AG04449 (cell line): ENCODE measurements at places on chromosomes 16 and 17.

- DNase-seq, result no peak
Measured at GRCh38 chr17:49565948-49566491, 9.7 kb upstream of the NXPH3 start.

DNA sequence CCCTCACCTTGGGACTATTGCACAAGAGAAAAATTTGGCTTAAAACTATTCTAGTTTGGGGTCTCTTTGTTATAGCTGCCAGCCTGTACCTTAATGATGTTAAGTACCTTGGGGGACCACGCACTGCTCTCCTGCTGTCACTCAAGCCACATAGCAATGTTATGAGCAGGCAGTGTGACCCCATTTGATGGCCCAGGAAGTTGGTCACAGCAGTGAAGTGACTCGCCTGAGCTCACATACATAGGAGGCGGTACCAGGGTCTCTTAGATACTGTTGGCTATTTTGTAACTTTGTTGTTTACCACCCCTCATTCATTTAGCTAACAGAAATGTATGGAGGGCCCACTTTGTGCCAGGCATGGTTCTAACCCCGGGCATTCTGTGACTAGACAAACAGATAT, 16.4 kb downstream of the KCNG4 start:
- DNase-seq, result no peak

GRCh38 chr16:84917492-84917891, 93.8 kb downstream of the ZDHHC7 start:
- no peak for DNase-seq

DNA sequence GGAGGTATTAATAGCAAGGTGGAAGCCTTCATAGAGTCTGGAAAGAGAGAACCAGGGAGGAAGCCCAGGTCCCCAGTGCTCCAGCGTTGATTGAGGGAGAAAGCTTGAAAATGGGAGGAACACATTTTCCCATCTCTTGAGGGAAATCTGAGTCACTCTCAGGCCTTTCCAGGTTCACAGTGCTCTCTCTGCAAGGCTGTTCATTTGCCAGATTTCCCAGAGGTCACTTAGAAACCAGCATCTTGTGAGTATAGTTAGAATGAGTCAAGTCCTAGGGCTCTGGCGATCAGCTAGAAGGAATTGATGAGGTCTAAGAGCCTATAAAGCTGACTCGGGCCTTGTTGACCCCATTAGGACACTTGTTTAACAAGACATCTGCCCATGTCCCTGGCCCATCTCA, 17.7 kb upstream of the ZNF594 start:
- DNase-seq, result no peak

- DNase-seq, result no peak
Measured at GRCh38 chr17:64398320-64398719, 7.7 kb upstream of the PECAM1 start.

- DNase-seq, result no peak
Measured at GRCh38 chr17:59121901-59122480, 15.3 kb upstream of the TRIM37 start.

GRCh38 chr17:3318336-3318735, 20.2 kb upstream of the OR3A1 start:
- DNase-seq, result no peak

- no peak for DNase-seq
Measured at GRCh38 chr17:29713626-29714025, 90.9 kb upstream of the CORO6 start.

- DNase-seq, result no peak
Measured at GRCh38 chr16:54506741-54507500, 220.3 kb upstream of the IRX3 start.

GRCh38 chr17:1122533-1123392, 57.0 kb downstream of the ABR start:
- no peak for DNase-seq

DNA sequence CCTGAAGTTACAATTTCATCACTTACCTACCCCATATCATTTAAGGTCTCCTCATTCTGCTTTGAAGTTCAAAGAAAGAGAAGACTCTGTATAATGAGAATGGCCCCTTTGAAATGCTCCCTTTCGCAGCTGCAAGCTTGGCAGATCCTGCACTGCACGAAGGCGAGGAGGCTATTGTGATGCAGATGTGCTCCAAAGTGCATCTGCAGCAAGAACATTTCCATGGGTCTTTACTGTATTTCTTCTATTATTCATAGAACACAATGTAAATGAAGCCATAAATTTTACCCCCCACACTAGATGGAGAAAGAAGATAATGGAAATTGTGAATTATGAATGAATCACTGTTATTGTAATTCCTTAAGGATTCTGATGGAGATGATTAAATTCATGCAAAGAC, 178.7 kb downstream of the CHD9NB start:
- DNase-seq, result no peak

GRCh38 chr17:2025220-2025621, at the start of gene RTN4RL1:
TSS of gene RTN4RL1 (minus strand) at chr17:2025334. CDS start at chr17:2024865, 469 bp downstream.
- DNase-seq, result no peak

GRCh38 chr17:44247440-44247841, 20.5 kb downstream of the SLC4A1 start:
- no peak for DNase-seq

- DNase-seq, result no peak
Measured at GRCh38 chr17:76333673-76334505, 19.8 kb downstream of the PRPSAP1 start.

DNA sequence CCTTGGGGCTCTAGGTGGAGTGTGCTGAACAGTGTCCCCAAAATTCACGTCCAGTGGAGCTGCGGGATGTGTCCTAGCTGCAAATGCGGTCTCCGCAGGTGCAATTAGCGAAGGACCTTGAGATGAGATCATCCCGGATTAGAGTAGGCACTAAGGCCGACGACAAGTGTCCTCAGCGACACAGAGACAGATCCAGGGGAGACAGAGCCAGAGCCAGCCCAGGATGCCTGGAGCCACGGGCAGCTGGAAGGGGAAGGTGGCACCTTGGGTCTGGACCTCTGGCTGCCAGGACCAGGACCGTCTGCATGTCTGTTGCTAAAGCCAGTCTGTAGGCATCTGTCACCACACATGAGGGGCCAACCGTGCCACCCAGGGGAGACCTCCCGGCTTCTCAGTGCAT, 24.5 kb downstream of the SLC7A5 start:
- no peak for DNase-seq

- DNase-seq, result no peak
Measured at GRCh38 chr16:19110537-19111360, 3.0 kb upstream of the ITPRIPL2 start.

GRCh38 chr17:71921796-71922195, 199.0 kb upstream of the SOX9 start:
- no peak for DNase-seq

DNA sequence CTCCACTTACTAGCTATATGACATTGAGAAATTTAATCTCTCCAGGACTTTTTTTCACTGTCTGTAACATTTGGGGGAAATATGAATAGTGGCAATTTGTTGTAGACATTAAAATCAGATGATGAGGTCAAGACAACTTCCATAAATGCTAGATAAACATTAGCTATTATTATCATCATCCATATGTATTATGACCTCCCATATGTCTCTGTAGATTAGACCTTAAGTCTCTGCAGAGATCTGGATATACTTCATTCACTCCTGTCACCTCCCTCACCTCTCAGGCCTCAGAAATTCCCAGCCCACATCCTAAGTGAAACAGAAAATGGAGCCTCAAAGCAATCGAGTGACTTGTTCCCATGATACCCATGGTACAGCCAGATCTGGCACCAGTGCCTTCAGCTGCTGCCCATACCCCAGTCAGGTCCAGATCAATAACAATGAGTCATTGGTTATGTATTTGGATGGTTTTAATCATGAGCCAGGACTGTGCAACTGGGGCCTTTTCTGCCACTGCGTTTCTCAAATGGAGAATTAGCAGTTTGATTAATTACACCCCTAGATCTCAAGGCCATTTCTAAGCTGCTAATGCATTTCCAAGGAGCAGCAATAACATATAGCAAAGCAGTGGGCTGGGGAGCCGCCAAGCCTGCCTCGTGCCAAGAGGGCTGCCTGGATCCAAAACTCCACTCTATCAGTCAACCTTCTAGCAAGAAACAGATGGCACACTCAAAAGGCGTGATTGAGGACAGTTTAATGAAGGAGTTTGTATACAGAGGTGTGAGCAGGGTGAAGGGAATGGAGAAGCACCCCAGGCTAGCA, 2.6 kb upstream of the FDXR start:
- DNase-seq, result no peak

- no peak for DNase-seq
Measured at GRCh38 chr16:54118846-54119245, 167.7 kb downstream of the IRX3 start.

DNA sequence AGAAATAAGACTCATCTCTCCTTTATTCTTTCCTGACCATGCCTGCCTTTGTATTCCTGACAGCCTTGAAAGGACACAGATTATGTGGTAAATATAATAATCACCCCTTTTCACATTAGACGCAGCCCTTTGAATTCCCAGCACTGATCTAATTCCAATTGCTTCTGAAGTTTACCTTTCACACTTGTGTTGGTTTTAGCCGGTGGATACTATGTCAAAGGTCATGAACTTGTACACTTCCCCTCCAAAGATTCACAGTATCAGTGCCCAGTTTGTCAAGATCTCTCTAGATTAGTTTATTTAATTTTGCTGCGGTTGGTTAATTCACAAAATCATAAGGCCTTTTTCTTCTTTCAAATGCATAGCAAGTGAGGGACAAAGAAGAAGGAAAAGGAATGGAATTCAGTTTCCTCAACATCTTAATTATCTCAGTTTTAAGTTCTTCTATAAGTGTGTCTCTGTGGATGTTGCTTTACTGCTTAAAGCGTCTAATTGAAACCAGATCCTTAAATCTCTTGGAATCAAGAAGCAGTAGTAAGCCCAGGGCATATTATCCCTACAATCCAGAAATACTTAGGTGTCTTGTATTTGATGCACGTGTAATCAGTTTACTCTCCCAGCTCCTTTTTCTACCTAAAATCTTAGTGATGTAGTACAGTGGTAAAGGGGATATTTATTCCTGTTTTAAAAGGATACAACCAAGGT, 174.3 kb upstream of the TBX2 start:
- DNase-seq, result no peak

DNA sequence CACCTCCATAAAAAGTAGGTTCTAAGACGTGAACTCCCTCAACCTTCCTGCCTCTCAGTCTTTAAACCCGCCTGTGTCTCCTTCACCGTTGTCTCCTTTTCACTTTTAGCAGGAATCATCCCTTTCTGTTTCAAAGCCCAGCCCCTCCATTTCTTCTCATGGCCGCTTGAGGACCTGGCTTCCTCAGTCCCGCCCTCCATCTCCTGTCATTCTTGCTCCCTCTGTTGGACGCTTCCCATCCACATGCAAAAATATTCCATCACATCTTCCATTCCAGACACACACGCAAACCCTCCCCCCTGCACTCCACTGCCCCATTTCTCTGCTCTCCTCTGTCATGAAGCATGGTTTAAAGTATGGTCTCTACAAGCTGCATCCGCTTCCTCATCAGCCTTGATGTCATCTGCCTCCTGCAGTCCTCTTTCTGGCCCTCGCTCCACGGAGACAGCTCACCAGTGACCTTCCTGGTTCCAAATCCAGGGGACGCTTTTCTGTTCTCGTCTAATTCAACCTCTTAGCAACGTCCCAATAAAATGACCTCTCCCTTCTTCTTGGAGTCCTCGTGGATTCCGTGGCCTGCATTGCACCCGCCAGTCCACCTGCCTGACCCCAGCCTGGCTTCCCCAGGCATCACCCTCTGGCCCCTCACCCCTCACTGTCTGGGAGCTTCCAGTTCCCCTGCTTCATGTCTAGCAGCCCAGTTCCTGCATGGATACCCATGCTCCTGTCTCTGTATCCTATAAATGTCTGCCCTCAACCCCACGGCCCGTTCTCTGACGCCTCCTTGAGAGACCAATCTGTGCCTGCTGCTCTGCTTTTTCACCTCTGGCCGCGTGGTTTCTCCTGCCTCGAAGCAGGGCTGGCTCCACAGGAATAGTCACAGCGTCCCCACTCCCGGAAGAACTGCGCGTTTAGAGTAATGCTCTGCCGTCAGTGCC, 26.2 kb downstream of the ANKRD40 start:
- DNase-seq, result no peak

GRCh38 chr16:84367297-84367680, 1.0 kb upstream of the ATP2C2 start:
- DNase-seq, result no peak

GRCh38 chr16:87173294-87173893, 143.8 kb downstream of the C16orf95 start:
- no peak for DNase-seq
